Kasumi-1 (cell line): ENCODE measurements at places on chromosomes 3 and 15.

GRCh38 chr15:59216911-59217310 lies 10.3 kb downstream of the LDHAL6B start:
- DNase-seq = no peak

DNA sequence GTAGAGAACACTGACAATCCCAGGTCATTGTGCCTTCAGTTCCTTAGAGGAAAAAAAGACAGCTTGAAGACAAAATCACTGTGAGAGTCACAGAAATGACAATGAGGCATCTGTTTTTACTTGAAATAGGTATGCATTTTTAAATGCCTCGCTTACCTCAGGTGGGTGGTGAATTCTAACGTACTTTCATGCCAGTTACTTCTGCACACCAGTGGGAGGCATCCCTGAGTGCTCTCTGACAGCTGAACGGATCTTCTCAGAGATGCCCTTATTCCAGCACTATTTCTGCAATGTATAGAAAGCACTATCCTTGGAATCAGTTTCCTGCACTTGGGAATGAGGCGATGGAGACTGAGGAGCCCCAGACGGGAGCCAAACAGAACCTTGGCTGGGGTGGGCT lies 16.2 kb downstream of the DPH3 start:
- DNase-seq = no peak

GRCh38 chr3:140555666-140556065 lies 122.2 kb upstream of the TRIM42 start:
- no peak for DNase-seq

DNA sequence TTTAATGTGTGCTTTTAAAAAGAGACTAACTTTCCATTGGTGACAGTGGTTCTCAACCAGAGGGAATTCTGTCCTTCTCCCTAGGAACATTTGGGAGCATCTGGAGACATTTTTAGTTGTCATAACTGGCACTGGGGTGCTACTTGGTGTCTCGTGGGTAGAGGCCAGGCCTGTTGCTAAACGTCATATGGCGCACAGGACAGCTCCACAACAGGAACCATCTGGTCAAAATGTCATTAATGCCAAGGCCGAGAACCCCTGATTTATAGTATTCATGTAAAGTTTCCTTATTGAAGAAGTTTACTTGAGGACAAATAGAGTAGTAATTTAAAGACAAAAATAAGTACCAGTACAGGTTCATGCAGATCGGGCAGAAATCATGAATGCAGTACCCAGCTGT lies 164.2 kb downstream of the FEZF2 start:
- no peak for DNase-seq

- DNase-seq = no peak
Measured at GRCh38 chr3:128486205-128486628, 6.8 kb downstream of the GATA2 start.

DNA sequence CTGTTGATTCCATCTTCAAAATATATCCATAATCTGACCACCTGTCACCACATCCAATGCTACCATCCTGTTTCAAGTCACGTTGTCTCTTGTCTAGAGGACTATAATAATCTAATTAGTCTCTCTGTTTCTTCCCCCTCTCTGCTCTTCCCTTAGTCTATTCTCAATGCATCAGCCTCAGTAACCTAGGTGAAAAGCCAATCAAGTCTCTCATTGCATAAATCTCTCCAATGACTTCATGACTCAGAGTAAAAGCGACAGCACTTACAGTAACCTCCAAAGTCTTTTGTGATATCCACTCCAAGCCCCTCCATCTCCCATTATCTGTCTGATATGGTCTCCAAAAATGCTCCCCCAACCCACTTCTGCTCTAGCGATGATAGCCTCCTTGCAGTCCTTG lies 7.2 kb downstream of the UBA3 start:
- DNase-seq = no peak

- DNase-seq = no peak
Measured at GRCh38 chr3:13574798-13575451, 26.0 kb downstream of the FBLN2 start.

DNA sequence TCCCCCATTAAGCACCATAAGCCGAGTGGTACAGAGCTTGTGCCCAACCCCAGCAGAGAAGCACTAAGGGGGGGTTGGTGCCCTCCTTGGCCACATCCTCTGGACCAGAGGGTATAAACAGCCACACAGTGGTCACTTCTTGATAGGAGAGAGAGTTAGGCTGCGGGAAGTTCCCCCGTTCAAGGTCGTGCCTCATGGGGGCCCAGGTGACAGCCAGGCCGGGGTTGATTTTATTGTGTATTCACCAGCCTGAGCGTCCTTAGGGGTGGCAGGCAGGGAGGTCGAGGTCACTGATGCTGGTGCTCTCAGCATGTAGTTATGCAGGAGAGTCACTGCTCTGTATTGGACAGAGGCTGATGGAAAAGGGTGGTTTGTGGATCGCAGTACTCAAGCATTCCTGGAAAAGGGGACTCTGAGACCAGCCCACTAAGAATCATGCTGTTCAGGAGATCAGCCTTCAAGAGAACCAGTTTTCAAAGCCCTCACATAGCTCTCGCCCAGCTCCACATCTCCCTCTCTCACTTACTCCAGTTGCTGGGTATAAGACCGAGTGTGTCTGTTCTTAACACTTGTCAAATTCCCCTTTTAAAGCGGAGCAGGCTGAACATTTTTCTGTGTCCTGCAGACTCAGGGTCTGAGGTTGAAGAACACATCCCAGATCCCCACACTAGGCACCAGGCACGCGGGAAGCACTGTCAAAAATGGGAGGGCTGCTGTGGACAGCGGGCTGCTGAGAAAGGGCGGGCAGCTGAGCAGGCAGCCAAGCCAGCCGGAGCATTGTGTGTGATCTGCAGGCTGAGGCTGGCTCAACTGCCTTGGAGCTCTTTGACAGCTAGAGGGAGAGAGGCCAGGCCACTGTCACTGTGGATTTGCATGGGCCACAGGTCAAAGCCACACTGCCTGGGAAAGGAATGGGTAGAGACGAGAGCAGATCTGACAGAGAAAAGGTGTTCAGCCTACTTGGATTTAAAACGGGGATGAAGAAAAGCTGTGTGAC lies 279.3 kb upstream of the LRRFIP2 start:
- DNase-seq = no peak

GRCh38 chr3:13621381-13622221 lies 72.7 kb downstream of the FBLN2 start:
- DNase-seq = no peak

DNA sequence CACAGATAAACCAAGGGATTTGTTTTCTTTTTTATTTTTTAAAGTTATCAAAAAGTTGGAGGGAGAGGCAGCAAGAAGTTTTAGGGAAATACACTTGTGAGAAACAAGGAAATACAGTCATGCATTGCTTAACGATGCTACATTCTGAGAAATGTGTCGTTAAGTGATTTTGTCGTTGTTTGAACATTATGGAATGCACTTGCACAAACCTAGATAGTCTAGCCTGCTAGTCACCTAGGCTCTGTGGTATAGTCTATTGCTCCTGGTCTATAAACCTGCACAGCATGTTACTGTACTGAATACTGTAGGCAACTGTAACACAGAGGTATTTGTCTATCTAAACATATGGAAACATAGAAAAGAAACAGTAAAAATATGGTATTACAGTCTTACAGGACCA lies 2.0 kb upstream of the NFKBIZ start:
- DNase-seq = no peak

DNA sequence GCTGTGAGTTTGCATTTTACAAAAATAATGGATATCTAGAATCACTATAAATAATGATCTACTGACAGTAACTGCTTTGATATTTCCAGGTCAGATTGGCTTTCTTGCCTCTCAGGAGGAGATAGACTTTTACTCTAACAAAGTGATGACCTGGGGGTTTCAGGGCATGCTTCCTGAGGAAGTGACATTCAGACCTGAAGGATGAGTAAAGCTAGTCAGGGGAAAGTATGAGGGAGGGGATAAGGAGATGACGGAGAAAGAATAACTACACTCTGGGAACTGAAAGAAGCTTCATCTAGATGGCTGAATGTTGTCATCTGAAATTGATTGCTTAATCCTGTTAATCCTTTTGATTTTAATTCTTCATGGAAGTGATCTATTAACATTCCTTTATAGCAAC lies 32.2 kb downstream of the ARMC8 start:
- no peak for DNase-seq

DNA sequence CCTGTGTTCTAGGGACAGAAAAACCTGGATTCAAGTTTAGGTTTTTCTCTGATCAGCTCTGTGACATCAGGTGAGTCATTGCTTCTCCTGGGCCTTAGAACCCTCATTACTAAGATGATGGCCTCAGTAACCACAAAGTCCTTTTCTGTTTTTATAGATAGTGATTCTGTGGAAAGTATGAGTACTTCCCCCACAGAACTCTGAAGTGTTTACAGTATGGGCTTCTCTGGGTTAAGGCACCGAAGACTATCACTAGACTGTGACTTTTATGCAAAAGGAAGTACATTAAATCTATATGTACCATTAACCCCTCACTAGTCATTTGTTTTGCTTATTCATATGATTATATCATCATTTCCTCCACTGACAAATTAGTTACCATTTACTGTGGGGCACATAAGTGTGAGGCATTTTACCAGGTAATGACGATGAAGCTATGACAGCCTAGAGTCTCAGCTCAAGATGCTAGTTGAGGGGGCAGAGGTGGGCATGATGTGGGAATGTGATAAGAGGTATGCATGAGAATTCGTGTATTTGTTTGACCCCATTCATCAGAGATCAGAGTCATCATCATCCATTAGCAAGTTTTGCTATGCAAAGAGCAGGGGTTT lies 15.0 kb upstream of the RORA start:
- DNase-seq = no peak

- no peak for DNase-seq
Measured at GRCh38 chr3:178823150-178823549, 248.5 kb downstream of the ZMAT3 start.

DNA sequence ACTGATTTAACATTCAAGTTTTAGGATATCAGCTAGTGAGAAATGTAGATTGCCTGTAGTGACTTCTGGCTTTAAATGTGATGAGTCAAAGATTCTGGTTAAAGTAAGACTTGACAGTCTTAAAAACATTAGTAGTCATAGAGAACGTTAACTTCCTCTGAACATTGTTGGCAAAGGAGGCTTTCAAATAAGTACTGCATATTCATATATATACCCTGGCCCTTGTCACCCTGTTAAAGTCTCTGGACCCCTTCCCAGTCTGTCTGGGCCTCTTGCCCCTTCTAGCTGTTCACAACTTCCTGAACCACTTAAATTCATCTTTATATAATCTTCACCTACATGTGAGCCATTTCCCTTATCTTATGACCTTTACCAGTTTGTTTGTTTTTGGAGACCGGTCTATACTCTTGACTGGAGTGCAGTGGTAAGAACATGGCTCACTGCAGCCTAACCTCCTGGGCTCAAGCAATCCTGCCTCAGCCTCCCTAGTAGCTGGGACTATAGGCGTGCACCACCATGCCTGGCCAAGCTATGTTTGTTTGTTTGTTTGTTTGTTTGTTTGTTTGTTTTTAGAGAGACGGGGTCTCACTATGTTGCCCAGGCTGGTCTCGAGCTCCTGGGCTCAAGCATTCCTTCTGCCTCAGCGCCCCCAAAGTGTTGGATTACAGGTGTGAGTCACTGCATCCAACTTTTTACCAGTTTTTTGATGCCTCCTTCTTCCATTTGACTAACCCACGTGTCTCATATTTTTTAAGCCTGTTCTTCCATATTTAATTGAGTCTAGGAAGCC lies 64.4 kb upstream of the CRTC3 start:
- DNase-seq = no peak

GRCh38 chr3:16849229-16849628 lies 35.5 kb upstream of the PLCL2 start:
- no peak for DNase-seq

- DNase-seq = no peak
Measured at GRCh38 chr3:141083836-141084649, 32.9 kb downstream of the SPSB4 start.

GRCh38 chr3:128260275-128260674 lies 107.0 kb downstream of the EEFSEC start:
- no peak for DNase-seq

GRCh38 chr15:60908332-60908731 lies 320.8 kb downstream of the RORA start:
- DNase-seq = no peak

- no peak for DNase-seq
Measured at GRCh38 chr3:143654906-143655305, 193.4 kb downstream of the SLC9A9 start.

DNA sequence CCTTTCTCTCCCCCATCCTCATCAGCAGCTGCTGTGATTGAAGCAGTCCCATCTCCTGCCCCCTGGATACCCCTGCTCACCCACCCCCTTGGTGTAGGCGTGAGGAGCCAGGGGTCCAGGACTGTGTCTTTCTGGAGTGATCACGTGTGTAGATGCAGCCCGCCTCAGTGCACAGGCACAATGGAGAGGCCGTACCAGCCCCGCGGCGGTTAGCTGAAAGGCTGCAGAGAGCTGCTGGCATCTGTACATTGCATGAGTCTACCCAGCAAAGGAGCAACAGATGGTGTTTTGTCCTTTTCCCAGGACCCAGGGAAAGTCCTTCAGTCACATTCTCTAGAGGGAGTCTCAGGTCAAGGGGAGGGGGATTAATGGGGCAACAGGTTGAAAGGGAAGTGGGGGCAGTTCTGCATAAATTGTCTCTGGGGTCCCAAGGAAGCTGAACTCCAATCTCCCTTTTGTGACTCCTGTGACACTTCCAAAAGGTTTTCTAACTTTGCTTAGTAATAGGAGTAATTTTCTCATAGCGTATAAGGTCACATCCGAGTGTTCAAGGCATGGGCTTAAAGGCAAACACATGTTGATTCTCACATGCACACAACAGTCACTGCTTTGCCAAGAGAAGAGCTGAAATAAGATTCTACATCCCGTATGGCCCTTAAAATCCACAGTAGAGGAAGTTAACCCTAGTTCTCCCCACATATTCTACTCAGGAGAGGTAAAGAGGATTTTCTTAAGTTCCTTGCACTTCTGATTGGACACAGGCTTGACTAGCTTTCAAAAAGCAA lies 7.1 kb downstream of the CSPG5 start:
- DNase-seq = no peak

GRCh38 chr15:82048811-82049210 lies 3.0 kb upstream of the MEX3B start:
- DNase-seq = no peak

DNA sequence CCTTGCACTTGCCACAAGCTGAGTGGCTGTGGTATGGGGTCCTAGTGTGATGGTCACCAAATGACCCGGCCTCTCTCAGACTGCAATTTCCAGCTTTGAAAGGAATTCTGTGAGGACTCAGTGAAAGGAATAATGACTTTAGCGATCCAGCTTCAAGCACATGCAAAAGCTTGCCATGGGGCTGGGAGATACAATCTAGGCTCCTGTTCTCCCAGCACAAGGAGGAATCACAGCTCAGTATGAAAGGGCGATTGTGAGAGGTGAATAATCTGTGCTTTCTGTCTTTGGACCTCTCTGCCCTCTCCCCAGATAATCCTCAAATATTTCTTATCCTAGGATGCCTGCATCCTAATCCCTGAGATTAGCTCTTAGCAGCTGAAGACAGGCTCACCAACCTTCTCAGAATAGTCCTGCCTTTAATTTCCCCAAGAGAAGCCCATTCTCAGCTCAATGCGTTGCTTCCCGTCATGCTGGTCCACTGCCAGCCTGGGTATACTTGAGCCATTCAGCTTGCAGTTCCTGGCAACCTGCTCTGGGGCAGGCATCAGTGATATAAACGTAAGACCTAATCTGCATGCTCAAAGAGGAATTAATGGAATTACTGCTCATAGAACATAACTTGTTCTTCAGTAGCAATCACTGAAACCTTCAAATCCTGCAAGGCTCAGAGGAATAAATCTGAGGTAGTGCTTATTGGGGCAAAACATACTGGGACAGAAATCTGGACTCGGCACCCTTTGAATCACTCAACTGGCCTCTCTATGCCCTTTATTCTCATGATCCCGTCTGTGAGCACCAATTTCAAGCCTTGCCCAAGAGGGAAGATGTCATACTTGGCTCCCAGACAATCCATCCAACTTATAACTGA lies 15.1 kb downstream of the TLNRD1 start:
- DNase-seq = no peak
